ENCODE measurements at places on chromosomes 6 and 20.

DNA sequence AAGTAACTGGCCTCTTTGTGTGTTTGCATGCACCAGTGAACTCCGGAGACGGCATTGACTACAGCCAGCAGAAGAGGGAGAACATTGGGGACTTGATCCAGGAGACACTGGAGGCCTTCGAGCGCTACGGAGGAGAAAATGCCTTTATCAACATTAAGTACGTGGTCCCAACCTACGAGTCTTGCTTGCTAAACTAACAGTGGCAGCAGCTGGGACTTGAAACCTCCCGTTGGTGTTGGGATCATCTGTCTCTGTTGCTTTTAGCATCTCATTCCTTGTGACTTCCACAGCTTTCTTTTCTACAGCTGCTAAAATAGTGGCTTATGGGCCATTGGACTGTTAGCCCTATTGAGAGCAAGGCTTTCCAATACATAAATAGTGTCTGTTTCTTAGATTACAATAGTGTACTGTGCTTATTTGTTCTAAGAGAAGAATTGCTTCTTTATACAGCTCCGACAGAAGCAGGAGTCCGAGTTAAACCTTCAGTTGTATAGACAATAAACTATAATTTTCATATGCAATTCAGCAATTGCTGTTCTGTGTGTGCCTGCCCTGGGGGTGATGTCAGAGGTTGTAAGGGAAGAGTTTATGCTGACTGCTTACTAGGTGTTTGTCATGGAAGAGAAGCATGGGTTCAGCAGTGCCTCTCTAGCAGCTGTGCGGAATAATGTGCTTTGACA is 99.6 kb upstream of the QKI start:
- DNase-seq: no peak

DNA sequence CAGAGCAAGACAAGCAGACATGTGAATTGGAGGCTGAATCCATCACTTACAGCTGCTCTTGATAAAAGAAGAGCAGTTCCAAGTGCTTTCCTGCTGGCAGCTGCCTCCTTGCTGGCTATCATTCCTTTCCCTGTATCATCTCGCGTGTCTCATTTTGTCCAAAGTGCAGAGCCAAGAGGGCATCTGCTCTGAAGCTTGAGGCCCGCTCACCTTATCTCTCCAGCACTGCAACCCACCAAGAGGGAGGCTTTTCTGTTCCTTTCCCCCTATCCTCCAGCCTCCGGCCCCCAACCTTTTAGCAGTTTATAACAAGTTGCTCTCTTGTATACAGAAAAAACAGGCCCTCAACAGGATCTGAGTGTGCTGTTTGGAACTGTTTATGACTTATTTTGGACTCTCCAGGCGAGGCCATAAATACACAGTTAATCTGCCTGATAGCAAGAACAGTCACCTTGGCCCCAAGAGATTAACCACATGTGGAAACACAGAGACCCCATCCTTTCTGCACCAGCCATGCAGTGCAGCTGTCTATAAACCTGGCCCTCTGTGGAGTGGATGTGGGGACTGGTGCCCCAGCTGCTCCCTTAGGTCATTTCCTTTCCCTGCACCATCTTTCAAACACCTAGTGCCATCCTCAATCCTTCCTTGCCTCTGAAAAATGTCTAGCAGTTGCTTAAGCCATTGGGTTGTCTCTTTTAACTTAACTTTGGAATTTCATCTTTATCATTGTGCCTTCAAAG is 172.5 kb upstream of the FERMT1 start:
- no peak for DNase-seq

DNA sequence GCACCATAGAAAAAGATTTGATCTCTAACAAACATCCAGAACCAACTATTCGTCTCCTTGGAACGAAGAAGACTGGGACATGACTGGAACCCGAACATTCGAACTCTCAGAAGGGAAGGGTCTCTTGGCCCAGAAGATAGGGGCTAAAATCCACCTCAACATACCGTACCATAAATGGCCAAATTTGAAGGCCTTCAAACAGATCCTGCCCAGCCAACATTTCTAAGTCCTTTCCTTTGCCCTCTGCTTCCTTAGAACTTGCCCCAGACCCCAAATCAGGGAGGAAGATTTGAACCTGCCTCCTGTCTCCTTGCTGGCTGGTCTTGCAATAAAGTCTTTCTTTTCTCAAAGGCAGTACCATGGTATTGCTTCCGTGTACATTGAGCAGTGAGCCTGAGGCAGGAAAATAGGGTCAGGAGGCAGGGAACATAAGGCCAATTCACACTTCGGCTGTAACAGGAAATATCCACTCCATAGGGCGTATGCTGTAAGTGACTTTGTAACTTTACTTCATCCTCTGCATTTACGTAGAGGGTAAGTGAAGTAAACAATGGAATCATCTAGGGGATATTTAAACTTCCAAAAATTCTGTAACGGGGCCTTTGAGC is 1.8 kb upstream of the PXDC1 start:
- no peak for DNase-seq

GRCh38 chr6:40326714-40327421 is 260.3 kb downstream of the LRFN2 start:
- no peak for DNase-seq

DNA sequence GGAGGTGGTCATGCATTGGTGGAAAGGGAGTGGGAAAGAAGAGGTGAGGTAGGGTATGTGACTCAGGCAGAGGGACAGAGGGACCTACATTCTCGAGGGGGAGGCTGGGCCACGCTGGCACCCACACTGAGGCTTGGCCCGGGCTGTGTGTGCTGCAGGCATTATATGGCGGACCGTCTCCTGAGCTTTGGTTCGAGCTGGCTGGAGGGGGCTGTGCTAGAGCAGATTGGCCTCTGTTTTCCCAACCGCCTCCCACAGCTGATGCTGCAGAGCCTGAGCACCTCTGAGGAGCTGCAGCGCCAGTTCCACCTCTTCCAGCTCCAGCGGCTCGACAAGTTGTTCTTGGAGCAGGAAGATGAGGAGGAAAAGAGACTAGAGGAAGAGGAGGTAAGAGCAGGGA is 23.4 kb downstream of the DNPH1 start:
- no peak for DNase-seq

DNA sequence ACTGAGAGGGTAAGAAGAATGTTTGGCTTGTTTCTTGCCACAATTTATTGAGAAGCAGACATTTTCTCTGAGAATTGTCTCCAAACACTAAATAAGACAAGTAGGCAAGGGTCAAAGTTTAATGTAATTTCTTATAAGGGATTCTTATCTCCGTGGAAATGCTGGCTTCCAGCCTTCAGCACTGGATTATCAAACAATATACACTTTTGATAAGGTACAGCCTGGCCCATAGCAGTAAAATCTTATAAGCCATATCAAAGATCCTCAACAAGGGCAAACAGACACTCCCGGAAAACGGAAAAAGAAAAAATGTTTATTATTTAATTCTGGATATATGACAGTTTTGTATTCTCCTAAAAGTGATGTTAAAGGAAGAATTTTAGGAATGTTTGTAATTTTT is 18.5 kb upstream of the ZSCAN9 start:
- DNase-seq: no peak

DNA sequence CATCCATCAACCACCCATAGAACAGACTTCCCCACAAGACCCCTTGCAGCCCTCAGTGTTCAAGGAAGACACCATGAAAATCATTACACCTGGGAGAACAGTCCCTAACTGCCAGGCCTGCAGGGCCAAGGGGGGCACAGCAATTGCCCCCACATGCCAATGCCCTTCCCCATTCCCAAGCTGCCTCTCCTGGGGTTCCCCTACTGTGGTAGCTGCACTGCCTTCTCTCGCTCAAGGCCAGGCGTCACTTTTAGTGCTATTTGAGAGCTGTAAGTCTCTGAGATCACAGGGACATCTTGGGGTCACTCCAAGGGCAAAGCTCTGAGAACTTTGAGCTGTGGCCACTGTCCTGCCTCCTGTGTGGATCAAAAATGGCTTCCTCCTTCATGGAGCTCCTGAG is 6.0 kb upstream of the ACSS1 start:
- no peak for DNase-seq

DNA sequence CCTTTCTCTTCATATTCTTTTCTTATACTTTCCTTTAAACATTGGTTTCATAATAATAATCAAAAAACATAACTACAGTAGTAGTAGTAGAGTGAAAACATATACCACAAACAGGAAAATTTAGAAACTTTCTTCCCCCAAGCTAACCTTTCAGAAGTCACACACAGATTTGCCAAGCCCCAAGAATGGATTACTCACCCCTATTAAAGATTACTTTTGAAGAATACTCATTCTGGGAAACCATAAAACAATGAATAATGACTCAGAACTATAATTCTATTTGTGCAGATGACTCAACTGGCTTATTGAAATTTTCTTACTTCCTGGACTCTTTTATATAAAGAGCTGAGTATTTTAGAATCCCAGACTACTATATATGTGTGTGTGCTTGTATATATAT is 119.4 kb upstream of the GJE1 start:
- no peak for DNase-seq

- DNase-seq: no peak
These were observed 3.6 kb downstream of the BPI start for GRCh38 chr20:38307371-38308046.

GRCh38 chr6:45512717-45513116 is 135.0 kb upstream of the SUPT3H start:
- DNase-seq: no peak

DNA sequence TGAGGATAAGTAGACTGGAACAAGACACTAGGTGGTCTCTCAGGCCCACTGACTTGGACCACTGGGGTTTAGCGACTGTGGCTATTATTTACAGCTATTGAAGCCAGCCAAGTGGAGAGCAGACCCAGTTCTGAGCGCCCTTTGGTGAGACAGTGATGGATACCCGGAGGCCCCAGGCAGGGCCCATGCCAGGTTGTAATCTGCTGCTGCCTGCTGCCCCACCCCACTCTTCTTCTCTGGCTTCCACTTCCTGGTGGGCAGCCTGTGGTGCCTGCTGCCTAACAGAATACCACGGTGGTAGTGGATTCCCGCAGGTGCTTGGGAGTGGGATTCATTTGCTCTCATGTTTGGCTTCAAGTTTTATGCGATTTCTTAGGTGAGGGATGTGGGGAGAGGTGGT is 570 bp downstream of the RAB44 start:
- no peak for DNase-seq

DNA sequence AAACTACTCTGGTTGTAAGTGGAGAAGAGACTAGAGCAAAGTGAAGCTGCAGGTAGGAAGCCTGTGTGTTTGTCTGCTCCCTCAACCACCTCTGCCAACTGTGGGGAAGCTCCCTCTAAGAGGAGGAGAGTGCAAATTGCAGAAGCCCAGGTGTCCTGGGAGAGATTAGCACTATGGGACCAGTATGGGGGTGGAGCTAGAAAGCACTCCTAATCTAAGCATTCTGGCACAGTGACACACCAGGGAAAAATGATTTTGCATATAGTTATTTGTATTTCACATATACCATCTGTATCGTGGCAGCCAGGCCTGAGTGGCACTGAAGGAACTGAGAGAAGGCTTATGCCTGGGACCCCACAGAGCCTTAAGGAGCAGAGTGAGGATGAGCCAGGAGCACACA is 12.8 kb downstream of the GSTA1 start:
- no peak for DNase-seq

- DNase-seq: no peak
These were observed 24.5 kb upstream of the TRDN start for GRCh38 chr6:123661105-123661891.

GRCh38 chr6:40977695-40978094 is 61.3 kb downstream of the UNC5CL start:
- DNase-seq: no peak

DNA sequence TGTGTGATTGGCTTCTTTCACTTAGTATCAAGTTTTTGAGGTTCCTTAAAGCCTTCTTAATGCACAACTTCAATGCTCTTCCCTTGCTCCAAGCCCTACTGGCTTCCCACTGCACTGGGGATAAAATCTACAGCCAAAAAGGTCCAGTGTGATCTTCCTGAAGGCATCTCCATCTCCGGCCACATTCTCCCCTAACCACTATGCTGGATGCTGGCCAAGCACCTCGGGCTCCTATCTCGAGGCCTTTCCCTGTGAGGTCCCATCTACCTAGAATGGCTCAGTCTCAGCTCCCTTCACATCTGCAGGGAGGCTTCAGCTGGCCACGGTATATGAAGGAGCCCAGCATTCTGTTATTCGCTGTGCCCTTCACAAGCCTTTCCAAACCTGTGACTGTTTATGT is 48.1 kb downstream of the CNKSR3 start:
- DNase-seq: no peak

- no peak for DNase-seq
These were observed 1424.8 kb upstream of the EYS start for GRCh38 chr6:67131827-67132226.

- no peak for DNase-seq
These were observed 492.1 kb downstream of the UTRN start for GRCh38 chr6:144777249-144777648.

DNA sequence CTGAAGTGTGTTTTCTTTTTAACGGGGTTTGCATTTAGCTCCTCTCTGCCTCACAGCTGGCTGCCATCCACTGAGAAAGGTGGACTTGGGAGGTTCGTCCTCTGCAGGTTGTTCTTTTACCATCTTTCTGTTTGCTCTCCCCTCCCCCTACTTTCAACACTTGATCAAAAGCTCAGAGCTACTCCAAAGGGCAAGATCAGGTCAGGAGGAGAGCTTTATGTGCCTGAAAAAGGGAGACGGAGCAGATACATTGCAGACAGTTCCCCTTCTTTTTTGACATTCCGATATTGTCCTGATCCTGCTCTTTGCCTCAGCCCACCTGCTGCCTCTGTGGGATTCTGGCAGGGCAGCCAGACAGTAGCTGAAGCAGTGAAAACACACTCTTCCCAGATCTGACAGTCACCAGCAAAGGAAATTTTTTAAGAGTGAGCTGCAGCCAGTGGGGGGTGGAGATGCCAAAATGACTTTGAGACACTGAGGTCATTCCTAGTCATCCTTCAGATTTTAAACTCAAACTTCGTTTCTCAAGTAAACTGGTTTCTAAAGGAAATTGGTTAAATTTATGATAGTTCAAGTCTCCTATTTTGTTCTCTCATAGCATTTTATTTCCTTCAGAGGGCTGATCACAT is 26.5 kb downstream of the SMLR1 start:
- no peak for DNase-seq
